CD4-positive, alpha-beta T cell treated with Interleukin-21 for 1 hour (primary cell): ENCODE measurements at places on chromosomes 7 and 10.

DNA sequence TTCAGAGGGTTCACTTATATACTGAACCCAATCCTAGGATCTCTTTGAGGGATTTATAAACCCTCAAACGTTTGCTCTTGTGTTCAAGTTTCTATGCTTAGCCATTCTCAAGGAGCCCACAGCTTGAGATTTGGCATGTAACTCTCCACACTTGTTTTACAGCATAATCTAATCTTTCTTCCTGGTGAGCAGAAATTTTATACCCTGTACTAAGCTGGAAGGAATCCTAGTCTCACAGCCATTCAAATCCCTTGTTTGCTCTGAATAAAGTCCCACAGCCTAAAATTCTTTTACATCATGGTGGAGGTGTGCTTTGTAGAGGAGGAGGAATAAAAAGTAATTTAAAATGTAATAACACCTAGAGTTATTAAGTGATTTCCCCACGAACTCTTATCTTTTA is 5.3 kb upstream of the AGR2 start:
- no peak for DNase-seq

DNA sequence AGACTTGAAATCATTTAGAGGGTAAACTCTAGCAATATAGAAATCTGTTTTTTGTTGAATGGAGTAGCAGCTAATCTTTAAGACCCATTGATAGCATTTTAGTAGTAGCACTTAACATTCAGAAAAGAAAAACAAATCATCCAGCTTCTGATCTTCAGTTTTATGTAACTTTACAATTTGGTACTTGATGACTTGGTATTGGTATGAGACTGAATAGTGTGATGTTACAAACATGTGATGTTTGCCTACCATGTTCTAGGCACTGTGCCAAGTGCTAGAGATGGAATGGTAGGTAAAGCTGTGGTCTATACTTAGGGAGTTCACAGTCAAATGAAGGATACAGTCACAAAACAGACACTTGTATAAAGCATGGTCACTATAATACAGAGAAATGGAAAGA is 21.3 kb downstream of the ZEB1 start:
- DNase-seq, result no peak

GRCh38 chr7:127765150-127765549 is 113.2 kb downstream of the SND1 start:
- no peak for DNase-seq

DNA sequence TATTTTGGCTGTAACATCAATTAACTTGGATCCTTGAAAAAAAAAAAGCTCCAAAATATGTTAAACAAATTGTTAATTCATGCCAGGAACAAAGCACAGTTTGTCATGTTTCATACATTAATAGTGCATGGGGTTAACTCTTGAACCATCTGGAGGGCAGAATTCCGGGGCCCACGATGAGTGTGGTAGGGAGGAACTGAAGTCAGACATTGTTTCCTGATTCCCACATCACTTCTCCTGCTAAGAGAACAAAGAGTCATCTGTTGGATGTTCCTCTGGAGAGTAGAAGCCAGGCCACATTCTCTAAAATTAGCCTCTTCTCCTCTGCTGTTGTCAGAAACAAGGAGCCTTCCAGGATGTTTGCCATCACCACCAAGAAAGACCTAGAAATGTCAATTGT is 54.6 kb downstream of the TMEM178B start:
- no peak for DNase-seq

- peak; percentile 70 for DNase-seq
Measured at GRCh38 chr7:140403878-140404564, at the start of gene RAB19. Gene RAB19, plus strand, starts transcription at chr7:140404058. Its CDS starts 3,589 bp downstream, at chr7:140407647.

DNA sequence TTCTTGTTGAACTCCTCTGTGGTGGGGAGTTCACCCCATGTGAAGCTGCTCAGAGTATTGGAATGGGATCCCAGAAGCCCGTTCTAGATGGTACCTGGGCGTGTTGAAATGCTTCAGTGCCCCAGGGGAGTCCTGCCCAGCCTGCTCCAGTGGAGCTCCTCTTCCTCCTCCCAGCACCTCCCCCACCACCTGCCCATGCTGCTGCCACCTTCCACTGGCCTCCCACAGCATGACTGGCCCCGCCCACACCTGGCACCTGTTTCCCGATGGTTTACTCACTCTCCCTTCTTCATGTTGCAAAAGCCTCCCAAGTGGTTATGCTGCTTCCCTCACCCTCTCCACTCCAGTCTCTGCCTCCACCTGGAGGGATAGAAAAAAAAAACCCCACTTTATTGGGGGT is 32.2 kb upstream of the PCBD1 start:
- no peak for DNase-seq

DNA sequence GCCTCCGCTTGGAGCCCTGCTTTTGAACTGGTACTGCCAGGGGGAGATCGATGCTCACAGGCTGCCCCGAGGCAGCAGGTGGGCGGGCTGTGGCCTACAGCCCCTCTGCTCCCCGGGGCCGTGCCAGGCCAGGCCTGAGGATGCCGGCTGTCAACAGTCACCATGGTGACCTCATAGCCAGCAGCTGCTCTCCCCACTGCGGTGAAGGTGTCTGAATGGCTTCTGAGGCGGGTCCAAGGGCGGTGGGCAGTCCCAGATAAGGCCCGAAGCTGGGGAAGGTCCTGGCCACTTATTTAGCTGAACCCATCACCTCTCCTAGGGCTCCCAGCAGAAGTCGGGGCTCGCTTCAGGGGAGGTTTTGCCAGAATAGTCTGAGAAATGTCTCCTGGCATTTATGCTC is 179.3 kb downstream of the ARHGAP12 start:
- no peak for DNase-seq
